Right renal cortex interstitium (tissue), 3 donors: ENCODE measurements at places on chromosomes 1 and 21.

- DNase-seq, result no peak
Measured at GRCh38 chr1:68976916-68977610, 480.2 kb upstream of the DEPDC1 start.

GRCh38 chr1:184019506-184019905 is 18.0 kb downstream of the COLGALT2 start:
- no peak for DNase-seq

DNA sequence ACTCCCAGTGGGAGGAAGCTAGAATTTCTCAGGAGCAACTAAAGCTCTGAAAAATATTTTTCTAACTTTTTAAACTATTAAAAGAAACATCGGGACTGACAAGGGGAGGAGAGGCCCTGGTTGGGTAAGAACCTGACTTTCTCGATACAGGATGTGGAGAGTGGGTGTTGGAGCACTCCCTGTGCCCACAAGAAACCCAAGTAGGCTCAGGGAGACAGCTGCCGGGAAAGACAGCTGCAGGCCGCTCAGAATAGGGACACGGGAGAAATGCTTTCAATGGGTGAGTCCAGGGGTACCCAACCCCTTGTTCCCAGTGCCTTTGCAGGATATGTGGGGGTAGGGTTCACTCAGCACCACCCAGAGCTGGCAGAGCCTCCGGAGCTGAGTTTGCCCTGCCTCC is 43.6 kb downstream of the PLEKHA6 start:
- no peak for DNase-seq

DNA sequence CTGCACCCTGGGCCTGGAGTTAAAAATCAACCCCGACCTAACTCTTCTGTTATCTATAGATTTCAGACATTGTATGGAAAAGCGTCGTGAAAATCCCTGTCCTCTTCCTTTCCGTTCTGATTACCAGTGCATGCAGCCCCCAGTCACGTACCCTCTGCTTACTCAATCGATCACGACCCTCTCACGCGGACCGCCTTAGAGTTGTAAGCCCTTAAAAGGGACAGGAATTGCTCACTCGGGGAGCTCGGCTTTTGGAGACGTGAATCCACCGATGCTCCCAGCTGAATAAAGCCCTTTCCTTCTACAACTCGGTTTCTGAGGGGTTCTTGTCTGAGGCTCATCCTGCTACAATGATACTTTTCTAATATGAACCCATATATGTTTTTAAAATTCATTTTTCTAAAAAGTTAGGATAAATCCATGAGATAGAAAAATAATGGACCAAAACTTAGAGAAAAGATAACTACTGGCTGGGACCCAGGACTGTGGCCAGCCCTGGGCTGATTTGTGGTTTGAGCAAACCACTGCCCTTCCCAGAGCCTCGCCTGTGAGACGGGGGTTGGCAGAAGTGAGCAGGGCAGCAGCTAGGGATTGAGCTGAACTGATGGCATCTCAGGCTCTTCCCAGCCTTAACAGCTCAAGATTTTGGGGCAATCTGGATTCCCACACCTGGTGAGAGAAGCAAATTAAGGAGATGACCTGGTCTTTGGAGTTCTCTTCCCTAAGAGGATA is 5.0 kb downstream of the UQCRHL start:
- DNase-seq, result no peak

GRCh38 chr1:220928725-220929300 is 49.6 kb downstream of the HLX start:
- no peak for DNase-seq

DNA sequence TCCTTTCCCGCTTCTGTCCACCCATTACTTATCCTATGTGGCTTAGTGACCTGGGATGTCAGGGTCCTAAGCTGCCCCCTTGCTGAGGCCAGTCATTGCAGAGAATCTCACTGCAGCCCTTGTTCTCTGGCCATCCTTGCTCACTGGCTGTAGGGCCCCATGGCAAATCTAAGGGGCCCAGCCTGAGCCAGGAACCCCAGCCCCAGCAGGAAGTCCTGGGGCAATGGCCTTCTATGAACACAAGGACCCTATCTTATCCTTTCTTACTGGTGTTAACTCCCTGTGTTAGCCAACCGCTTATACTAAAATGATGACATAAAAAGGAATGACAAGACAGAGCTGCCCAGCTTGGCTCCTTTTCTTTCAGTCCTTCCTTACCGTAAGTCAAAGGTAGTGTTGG is 29.9 kb downstream of the DHCR24 start:
- DNase-seq, result no peak

- DNase-seq, result no peak
Measured at GRCh38 chr1:53410701-53411100, 48.5 kb upstream of the DMRTB1 start.

DNA sequence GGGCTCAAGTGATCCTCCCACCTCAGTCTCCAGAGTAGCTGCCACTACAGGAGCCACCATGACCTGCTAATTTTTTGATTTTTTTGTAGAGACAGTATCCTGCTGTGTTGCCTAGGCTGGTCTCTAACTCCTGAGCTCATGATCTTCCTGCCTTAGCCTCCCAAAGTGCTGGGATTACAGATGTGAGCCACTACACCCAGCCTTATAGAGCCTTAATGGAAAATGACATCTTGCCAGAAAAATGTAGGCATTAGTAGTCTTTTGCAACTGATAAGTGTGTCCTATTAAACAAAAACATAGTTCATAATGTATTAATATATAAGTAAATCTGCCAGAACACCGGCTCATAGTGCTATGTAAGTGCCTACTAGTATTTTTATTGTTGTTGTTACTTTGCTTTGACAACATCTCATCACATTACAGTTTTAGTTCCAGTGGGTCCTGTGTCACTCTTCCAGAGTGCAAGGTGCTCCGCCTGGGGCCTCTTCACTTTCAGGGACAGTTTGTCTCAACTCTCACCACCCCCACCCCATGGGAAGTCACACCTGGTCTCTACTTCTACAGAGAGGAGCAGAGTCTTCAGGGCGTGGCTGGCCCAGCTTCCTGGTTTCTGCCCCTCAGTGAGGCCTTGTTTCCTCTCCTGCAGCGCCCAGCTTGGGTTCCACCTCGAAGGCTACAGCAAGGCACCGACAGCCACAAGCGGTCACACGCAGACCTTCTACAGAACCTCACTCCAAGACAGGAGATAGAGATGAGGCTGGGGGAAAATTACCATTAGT is 30.1 kb downstream of the RHOU start:
- no peak for DNase-seq

- no peak for DNase-seq
Measured at GRCh38 chr1:6170116-6170741, 9.9 kb downstream of the CHD5 start.

DNA sequence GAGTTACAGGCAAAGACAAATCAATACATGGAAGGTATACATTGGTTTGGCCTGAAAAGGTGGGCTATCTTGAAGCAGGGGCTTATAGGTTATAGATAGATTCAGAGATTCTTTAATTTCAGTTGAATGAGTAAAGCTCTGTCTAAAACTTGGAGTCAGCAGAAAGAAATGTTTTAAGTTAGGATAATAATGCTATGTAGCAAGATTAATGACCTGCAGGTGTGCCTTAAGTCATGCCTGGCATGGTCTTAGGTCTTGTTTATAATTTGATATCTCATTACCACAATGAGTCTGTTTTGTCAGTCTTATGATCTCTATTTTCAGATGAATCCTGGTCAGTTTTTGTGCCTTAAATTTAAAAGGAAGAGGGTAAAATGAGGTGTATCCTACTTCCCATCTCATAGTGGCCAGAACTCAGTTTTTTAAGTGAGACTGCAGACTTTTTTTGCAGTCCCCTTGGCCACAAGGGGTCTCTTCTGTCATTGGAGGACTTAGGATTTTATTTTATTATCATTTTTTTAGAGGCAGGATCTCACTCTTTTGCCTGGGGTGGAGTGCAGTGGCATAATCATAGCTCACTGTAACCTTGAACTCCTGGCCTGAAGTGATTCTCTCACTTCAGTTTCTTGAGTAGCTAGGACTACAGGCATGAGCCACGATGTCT is 21.3 kb upstream of the PGBD2 start:
- no peak for DNase-seq

DNA sequence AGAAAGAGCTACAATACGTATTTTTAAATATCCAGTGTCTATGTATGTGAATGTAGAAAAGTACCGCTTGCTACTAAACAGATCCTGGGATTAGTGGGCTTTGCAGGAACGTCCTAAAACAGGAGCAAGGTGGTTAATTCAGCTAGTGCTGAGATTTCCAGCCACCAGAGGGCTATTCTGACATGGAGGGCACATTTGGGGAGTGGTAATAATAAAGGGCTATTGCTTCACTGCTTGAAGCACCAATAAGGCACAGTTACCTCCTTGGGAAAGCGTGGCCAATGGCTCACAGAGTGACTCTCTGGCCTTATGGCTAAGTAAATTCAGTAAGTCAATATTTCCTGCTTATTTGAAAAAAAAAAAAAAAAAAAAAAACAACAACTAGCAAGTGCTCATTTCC is 152.4 kb downstream of the GABPA start:
- no peak for DNase-seq

- no peak for DNase-seq
Measured at GRCh38 chr1:210700511-210700910, 371.8 kb downstream of the HHAT start.

DNA sequence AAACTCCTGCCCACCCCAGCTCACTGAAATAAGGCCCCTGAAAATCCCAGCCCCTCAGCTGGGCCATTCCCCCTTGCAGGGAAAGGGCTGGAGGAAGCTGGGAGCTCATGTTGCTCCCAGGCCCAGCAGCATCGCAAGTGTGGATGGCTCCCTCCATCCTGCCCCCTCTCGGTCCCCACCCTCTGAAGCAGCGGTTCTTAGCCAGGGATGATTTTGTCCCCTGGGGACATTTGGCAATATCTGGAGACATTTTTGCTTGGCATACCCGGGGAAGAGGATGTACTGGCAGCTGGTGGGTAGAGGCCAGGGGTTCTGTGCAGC is 56.8 kb downstream of the PSMG1 start:
- DNase-seq, result no peak

DNA sequence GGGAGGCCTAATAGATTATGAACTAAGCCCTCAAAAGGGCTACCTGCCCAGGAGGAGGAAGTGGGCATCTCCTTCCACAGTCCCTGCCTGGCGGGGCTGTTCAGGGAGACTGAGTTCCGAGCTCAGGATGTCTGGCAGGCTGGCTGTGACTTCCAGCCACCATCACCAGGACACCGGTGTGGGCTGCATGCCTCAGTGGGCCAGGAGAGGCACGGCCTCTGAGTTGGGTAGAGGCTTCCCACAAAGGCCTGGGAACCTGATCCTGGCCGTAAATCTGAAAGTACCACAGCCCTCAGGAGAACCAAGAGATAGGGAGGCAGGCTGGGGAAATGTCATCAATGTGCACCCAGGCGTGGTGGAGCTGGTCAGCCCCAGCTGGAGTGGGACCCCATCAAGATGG is 29.1 kb downstream of the NTPCR start:
- DNase-seq, result no peak

GRCh38 chr21:33207449-33208149 is 22.1 kb upstream of the IFNAR2 start:
- DNase-seq, result no peak

DNA sequence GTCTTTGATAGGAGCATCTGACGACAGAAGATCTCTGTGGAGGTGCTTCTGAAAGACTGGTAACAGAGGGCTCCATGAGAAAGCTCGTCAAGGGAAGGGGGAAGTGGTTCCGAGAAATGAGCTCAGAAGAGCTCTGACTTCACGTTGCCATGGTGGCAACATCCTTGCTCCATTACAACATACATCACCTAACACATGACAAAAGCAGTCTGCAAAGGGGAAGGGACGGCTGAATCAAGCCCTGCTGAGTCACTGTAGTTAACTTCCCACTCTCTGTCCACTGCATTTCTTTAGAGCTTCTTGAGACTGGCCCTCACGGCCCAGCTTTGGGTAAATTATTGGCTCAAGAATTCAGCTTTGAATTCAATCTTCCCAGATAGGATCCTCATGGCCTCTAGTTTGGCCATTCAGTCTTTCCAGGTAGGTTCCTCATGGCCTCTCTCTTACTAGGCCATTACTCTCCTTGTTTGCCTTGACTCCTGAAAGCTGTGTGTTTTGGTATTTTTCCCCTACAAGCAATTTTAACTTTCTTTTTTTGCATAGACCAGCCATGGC is 88.0 kb upstream of the ZNF648 start:
- DNase-seq, result no peak

- DNase-seq, result no peak
Measured at GRCh38 chr1:168638884-168639283, 62.5 kb downstream of the XCL1 start.

- DNase-seq, result no peak
Measured at GRCh38 chr21:42843056-42843455, 36.3 kb downstream of the WDR4 start.

DNA sequence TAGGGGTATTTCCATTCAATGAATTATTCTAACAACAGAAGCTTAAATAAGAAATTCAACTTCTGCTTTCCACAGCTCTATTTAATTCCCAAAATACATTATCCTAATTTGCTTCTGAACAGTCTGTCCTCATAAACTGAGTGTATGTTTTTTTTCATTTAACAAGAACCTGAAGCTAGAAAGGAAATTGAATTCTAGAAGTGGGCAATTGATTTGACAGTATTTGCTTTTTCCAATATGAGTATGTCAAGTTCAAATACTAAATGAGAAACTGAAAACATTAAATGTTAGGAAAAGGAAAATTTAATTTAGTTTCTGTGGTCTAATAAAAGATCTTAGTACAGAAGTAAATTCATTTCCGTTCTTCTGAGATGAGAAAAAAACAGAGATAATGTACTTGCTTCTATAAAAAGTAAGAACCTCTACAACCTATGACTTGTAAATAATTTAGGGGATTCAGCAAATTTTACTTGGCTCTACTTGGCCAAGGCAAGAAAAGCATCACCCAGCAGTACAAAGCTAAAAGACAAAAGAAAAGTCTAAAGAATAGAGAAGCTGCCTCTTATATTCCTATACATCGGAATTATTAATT is 31.1 kb downstream of the RAB3GAP2 start:
- DNase-seq, result no peak

DNA sequence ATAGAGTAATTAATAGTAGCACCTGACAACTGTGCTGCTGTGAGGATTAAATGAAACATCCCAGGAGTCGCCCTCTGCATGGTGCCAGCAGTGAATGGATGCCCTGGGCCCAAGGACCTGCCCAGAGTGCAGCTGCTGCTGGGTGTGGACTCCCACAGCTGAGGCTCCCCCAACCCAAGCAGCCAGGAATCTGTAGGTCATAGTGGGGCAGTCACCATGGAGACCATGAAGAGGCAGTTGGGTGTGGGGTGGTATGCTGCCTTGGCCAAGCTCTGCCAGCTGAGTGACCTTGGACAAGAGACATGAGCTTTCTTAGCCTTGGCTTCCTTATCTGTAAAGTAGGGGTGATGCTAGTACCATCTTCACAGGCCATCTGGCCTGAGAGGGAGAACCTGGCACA is 9.4 kb downstream of the OLIG2 start:
- no peak for DNase-seq

GRCh38 chr1:49045371-49045770 is 268.7 kb upstream of the BEND5 start:
- DNase-seq, result no peak

- DNase-seq, result no peak
Measured at GRCh38 chr1:119988306-119989062, 81.0 kb downstream of the NOTCH2 start.

GRCh38 chr1:93716941-93717368 is 35.3 kb upstream of the BCAR3 start:
- DNase-seq, result no peak

GRCh38 chr1:179034720-179035119 is 9.0 kb downstream of the FAM20B start:
- DNase-seq, result no peak

GRCh38 chr1:210647406-210648333 is 319.0 kb downstream of the HHAT start:
- DNase-seq, result no peak

GRCh38 chr1:233340966-233341516 is 13.5 kb downstream of the MAP3K21 start:
- no peak for DNase-seq

- no peak for DNase-seq
Measured at GRCh38 chr1:20187103-20187812, 940 bp upstream of the PLA2G2C start.
